Stimulated activated CD8-positive, alpha-beta memory T cell treated with anti-CD3 and anti-CD28 coated beads, Interleukin-4, amount 100 ng/mL, for 1 hour (primary cell): ENCODE measurements at places on chromosomes 2 and 18.

GRCh38 chr2:167905668-167906067 is 341.7 kb downstream of the STK39 start:
- no peak for DNase-seq

DNA sequence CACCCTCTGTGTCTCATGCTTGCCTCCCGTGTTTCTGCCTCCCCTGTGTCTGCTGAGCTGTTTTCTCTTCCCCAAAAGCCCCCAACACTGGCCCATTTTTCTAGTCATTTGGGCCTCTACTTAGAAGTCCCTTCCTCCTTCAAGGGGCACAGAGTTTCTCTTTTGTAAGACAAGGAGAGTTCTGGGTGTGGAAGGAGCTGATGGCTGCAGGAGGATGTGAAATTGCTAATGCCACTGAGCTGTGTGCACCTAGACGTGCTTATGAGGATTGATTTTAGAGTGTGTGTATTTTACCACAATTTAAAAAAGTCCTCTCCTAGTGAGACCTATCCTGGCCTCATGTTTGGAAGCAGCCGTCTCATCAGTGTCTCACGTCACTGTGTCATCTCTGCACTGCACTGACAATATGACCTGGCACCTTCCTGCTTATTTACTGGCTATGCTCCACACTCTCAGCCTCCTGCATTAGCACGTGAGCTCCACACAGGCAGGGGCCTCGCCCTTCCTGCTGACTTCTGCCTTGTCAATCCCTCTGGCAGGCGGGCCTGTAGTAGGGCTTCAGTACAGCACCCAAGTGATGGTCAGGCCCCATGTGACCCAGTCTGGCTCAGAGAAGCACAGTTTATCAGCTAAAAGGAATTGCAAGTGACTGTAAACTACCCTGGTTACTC is 8.0 kb upstream of the MBP start:
- no peak for DNase-seq

- no peak for DNase-seq
Measured at GRCh38 chr2:227657199-227657845, 9.3 kb upstream of the SCYGR5 start.

- no peak for DNase-seq
Measured at GRCh38 chr18:21265971-21266673, 24.1 kb downstream of the GREB1L start.

GRCh38 chr18:44758861-44759631 is 78.4 kb downstream of the SETBP1 start:
- no peak for DNase-seq

- DNase-seq: no peak
Measured at GRCh38 chr2:42922790-42923579, 130.6 kb upstream of the HAAO start.

DNA sequence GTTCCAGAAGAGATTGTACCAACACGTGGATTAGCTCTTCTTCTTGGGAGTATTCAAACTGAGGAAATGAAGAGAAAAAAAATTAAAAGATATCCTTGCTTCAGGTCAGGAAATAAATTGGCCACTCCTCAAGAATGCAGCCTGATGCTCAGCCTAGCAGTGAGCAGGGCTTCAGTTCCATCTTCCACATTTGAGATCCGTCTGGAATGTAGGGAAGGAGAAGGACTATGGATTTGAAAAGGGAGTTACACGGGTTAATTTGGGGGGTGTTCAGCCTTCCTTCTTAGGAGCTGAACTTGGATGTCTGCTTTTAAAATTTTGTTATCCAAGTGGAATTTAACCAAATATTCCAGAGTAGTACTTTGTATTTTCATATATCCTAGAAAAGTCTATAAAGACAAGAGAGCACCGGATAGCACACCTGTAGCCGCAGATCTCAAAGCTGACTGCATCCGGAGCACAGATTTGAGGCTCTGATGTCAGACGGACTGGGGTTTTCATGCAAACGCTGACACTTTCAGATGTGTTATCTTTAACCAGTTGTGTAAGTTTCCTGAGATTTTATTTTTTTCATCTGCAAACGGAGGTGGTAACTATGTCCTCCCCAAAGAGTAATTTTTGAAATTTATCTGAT is 99.3 kb downstream of the COPS8 start:
- DNase-seq: no peak

DNA sequence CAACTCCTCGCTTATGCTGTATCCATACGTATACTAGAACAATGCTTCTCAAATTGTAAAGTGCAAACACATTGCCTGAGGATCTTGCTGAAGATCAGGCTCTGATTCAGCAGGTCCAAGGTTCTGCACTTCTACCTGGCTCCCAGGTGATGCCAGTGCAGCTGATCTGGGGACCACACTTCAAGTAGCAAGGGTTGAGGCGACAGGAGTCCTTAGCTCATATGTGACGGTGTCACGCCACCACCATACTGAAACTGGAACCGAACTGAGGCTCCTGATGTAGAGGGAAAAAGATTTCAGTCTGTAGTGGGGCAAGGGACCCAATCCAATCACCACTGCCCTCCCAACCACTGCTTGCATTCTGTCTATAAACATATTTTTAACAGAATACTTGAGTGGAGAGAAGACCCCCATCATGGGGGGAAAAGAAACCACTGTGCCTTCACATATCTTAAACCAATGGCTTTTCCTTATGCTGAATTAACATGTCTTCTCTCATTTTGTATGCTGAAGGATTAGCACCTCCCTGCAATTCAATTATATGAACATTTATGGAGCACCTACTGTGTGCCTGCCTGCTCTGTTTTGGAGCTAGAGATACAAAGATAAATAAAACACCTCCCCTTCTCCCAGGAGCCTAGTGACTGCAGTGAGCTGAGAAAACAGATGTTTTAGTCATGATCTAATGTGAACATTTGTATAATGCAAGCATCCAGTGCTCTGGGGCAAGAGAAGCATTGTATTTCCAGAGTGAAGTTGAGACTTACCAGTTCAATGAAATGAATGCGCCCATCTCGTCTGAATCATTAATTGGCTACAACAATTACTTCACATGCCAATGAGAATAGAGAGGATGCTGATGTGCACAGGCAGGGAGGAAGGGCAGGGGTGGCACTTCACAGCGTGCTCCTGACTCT is 6.6 kb upstream of the ASAP2 start:
- no peak for DNase-seq

- DNase-seq: no peak
Measured at GRCh38 chr2:36410681-36411080, 55.1 kb downstream of the CRIM1 start.

DNA sequence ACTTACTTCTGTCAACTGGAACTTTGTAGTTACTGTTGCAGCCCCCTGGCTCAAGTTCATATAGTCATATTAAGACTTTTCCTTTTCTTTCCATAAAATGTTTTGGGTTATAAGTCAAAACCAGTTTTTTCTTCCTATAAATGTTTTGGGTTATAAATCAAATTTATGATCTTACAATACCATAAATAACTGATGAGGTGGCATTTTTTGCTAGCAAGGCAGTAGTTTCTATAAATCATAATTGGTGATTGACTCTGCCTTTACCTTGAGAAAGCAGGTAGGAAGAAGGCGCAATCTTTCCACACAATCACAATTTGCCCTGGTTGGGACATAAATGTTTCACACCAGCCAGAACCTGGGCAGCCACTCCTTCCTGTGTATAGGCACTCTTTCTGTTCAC is 5.1 kb upstream of the DYTN start:
- DNase-seq: no peak

DNA sequence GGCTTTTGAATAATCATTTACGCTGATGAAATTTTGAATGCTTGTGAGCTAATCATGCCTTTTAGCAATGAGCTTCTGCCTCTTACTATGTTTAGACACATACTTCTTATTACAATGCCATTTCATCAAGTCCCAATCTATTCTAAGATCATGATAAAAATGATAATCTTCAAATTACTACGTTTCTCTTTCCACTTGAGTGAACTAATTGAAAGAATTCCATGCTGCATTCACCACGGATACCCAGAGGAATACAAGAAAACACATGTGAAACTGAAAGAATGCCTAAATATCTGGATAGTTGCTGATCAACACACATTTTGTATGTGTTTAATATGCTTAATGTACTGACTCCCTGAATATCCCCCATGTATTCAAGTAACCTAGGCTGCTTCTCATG is 62.3 kb downstream of the LRRTM4 start:
- no peak for DNase-seq

DNA sequence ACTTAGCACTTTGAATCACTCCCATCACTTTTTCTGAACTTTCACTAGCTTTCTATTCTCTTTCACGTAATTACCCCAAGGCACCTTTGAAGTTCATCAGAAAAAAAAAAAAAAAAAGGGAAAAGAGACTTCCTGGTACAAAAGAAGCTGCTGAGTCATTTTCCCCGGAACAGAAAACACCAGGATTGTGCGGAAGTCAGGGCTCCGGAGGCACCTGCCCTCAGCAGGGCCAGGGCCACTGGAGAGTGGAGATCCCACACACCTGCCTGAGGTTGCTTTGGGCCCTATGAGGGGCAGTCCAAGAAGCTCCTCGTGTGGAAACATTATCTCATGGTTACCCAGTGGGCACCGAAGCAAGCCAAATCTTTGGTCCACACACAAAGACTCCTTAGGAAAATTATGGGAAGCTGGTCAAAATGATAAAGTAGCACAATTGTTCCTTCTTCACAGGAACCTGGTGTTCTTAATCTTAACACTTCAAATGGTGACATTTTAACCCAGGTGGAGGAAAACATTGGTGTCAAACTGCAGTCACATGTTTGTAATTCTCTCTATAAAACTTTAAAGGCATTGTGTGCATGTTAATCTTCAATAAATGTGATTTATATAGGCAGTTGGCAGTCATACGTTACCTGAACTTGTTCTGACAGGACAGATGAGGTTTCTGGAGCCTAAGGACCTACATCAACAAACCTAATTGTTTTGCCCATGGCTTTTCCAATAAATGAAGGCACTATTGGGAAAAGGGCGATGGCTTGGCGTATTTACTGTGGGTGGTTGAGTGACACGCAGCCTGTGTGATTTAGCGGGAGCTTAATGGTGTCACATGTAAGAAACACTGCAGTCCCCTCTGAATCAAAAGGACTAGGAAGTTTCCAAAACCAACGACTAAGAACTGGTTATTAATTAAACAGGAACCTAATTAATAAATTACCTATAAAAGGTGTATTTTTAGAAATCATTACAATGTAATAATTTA is 23.4 kb upstream of the FAM110C start:
- no peak for DNase-seq

GRCh38 chr2:54704688-54705605 is 18.5 kb upstream of the EML6 start:
- no peak for DNase-seq

DNA sequence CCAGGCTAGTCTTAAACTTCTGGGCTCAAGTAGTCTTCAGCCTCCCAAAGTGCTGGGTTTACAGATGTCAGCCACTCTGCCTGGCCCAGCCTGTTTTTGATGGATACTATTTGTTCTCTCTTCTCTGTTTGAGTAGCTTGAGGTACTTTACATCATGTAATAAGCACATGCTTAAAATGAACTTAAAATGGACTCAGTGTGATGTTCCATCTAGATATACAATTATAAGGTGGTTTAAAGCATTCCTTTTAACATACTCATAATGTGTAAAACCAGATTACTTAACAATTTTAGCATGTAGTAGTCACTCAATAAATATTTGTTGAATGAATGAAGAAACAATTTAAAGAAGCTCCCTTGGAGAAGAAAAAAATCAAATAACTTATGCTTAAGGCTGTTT is 9.6 kb downstream of the PTPRM start:
- DNase-seq: no peak

GRCh38 chr2:178110681-178111080 is 1.6 kb upstream of the RBM45 start:
- no peak for DNase-seq

DNA sequence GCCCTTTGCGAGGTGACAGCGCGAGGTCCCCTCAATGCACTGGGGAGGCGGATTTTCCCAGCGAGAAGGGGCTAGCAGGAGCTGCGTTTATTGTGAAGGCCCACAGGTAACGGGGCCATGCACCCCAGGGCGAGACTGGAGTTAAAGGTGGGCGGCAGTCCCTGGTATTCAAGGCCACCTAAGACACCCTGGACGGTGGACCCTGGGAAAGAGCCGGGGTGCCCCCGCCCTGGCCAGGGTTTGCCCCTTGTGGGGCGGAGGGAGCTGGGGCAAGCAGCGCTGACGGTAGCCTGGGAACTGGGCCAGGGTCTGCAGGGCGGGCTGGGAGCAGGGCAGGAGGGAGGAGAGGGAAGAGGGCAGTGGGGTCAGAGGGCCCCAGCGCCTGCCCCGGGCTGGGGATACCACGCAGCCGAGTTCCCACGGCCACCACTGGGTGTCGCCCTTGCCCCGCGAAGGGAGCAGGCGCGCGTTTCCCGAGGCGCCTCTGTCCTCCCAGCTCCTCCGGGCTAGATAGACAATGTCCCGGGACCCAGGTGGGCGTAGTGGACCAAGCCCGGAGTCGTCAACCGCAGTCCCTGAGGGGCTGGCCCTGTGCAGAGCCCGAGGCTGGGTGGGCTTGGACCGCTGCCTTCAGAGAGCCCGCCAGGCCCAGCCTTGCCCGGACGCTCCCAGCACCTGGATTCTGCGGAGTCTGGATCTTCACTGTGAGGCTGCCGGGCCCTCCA is 80.2 kb downstream of the SMAD4 start:
- peak; percentile 24 for DNase-seq
